ENCODE measurements at places on chromosomes 13 and 19.
A peak's percentile ranks its signal among the peaks of the same experiment; 100 is the strongest.

DNA sequence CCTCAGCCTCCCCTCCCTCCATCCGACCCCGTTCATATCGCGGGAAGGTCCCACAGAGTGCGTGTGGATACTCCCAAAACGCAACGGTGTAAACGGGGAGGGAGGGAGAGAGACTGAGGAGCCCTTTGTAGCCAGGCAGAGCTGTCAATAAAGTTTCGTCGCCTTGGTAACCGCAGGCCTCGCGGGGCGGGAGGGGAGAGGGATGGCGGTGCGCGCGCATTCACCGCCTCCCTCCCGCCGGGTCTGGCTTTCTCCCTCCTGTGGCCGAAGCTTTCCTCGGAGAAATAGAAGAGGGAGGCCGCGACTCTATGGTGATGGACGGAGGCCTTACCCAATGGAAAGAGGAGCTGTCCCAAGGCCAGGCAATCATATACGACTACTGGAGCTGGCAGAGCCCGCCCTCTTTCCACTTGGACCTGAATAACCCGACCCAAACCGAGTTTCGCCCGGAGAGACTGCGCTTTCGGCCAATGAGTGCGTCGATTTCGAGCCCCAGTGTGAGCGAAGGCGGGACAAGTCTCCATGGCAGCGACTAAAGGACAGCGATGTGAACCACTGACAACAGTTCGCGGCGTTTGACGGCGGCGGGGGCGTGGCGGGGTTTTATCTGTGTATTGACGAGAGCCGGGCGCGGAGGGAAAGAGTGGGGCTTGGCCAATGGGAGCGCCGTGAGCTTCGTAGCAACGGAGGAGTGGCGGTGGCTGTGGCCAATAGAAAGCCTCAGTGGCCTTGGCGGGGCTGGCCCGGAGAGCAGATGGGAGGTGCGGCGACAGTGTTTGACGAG is at the start of gene KMT5C:
KMT5C (plus strand) TSS at position 772 of the 784 bp plus-strand sequence. CDS start 2,061 bp downstream, outside the sequence.
- DNase-seq: peak; percentile 100

DNA sequence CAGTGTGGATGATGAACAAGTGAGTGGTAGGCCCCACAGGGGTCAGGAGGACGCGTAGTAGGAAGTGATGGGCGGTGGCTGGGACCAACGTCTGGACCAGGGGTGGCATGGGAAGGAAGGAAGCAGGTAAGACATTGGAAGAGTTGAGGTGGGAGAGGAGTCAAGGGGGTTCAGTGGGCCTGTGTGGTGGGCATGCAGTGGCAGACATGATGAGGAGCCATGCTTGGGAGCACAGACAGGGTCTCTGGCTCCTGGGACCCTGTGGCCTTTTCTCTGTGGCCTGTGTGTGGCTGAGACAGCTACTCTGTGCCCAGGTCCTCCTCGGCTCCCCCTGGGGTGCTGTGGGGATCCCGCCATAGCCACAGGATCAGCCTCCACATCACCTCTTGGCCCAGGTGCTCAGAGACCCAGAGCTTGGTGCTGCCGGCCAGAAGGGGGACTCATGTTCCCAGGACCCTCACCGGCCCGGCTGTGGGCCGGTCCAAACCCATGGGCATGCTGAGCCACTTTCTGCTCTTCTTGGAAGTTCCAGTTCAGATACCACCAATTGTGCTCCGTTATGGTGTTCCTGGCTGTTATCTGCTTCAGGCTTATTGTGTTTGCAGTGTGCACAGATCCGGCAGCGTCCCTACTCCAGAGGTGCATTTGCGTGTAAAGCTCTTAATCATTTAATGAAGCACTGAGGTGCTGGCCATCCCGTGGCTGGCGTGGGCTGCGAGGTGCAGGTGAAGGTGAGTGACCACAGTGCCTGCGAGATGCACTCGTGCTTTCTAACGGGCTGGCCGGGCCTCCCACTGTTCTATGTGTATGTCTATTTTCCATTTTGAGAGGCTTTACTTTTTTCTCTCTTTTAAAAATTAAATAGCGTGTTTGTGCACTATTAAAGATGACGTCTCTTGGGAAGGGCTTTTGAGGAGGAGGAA is 147.9 kb downstream of the TEX29 start:
- DNase-seq: no peak

- DNase-seq: peak; percentile 51
Measured at GRCh38 chr19:14048443-14049153, 13.3 kb downstream of the PALM3 start.

- DNase-seq: no peak
Measured at GRCh38 chr13:51629491-51630287, 45.4 kb downstream of the WDFY2 start.

DNA sequence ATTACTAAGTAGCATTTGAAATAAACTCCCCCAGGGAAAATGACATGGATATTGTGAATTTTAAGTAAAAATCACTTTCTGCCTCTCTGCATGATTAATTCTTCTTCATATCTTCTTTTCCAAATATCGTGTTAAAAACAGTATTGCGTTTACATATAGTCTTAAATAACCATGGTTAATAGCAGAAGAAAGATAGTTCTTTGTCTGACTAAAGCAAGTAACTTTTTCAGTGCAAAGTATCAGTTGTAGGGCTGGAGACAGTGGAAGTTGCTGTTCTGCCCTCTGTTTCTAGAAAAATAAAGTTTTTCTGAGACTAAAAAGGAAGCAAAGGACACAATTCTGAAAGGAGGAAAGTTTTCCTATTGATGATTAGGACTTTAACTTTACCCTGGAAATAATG is 330.2 kb downstream of the NDFIP2 start:
- no peak for DNase-seq

DNA sequence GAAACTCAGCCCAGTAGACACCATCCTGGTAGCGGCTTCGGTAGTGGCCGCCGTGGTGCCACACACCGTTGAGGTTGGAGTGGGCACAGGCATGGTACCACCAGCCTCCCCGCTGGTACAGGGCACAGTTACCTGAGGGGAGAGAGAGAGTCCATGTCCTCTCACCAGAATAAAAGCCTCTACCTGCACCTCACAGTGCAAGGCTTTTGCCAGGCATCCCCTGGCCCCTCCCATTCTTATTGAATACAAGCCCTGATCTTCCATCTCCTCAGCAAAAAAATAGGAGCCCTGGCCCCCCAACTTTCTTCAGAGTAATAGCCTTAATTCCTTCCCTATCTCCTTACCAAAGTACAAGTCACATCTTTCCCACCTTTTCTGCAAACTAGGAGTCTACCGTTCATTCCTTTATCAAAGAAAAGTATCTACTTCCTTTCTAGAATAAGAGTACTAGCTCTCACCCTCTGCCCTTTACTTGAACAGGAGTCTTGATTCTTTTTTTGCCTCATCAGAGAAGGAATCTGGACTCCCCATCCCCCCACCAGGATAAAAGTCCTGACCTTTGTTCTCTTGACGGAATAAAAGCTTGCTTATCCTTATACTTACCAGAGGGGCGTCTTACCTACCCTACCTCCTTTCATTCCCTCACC is 6.7 kb downstream of the SHFL start:
- no peak for DNase-seq

DNA sequence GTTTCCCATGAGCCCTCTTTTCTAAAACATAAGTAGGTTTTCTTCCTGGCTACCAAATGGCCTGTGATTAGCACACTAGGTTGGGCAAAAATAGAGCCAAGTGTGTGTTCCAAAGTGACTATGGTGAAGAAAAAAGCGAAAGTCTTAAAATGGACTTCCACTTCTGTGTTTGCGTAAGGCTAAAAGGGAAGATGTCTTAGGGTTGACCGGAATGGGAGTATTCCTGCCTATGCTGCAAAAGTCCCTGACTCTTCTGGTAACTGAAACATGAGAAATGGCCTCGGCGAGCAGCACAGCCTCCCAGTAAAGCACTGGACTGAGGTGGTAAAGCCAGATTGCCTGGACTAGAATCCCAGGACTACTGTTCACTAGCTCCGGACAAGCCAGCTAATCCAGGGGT is 2.4 kb upstream of the FPR1 start:
- no peak for DNase-seq

- DNase-seq: no peak
Measured at GRCh38 chr13:51935326-51936171, 73.8 kb downstream of the CCDC70 start.

DNA sequence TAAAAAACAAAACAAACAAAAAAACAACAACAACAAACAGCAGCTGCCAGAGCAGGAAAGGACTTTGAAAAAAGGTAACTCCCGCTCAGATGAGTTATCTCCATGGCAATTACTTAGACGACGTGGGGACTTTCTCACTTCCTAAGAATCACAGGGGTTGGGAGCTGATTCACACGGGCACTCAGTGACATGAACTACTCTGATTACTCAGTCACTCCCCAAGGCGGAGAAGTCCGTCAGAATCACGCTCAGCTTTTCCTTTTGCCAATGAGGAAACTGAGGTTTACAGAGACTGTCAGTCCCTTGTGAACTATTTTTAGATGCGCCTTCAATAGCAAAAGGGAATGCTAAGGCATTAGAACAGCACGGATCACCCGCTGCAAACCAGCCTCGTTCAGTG is 32.3 kb upstream of the MATK start:
- DNase-seq: peak; percentile 65

DNA sequence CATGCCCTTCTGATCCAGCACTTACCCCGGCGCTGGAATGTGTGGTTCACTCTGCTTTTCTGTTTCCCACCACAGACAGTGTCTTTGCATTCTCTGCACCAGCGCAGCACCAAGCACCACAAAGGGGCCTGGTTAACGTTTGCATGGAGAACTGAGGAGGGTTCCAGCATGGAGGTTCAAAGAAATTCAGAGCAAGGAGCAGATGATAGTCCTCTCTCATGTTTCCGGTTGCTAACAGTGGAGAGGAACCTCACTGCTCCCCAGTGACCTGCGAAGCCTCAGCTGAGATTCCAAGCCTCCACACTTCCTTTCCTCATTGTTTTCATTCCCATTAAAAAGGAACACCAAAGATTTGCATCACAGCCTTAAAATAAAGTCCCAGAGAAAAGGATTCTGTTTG is 99.7 kb downstream of the STARD13 start:
- no peak for DNase-seq

DNA sequence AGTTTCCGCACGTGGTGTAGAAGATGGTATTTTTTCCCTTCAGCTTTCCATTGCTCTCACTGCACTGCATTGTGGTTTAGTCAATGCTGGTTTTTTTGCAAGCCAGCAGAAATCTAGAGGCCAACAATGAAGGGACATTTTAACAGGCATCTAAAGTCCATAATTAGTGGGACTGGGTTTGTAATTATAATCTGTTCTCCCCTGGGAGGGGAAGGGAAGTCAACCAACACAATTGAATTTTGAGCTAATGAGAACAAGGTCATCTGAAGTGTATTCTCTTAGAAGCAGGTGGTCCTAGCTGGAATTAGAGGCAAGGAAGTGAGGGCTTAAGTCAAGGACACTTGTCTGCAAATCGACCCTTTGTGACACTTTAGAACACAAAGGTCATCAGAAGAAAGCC is 156.4 kb downstream of the MYO16 start:
- DNase-seq: no peak

DNA sequence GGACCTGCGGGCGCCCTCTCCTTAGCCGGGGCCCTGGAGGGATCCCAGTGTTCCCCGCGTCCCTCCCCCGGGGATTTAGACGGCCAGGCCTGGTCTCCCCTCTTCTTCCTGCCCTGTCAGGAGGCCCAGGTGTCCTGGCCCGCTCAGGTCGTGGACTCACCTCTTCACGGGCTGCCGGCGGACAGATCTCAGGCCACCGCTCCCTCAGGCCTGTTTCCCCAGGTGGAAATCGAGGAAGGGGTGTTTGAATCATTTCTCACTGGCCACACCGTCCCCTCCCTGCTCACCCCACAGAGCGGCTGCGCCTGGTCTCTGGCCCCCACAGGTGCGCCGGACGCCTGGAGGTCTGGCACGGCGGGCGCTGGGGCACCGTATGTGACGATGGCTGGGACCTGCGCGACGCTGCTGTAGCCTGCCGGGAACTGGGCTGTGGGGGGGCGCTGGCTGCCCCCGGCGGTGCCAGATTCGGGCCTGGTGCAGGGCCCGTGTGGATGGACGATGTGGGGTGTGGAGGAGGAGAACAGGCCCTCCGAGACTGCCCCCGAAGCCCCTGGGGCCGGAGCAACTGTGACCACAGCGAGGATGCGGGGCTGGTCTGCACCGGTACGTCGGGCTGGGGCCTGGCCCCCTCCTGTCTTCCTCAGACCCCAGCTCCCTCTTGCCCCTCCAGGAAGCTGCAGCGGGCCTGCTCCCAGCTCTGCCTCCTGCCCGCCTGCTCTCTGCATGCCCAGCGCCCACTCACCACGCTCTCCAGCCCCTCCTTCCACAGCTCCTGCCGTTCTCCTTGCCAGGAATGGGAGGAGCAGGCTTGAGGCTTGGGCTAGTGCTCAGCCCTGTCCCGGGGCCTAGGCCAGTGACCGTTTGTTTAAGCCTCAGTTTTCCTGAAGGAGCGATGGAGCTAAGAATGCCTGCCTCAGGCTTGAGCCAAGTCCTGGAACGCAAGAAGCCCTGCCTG is 2.5 kb downstream of the SSC5D start:
- DNase-seq: no peak

- DNase-seq: no peak
Measured at GRCh38 chr19:13128583-13128982, 10.5 kb downstream of the NACC1 start.

- DNase-seq: no peak
Measured at GRCh38 chr13:33259296-33259695, 26.3 kb downstream of the STARD13 start.

GRCh38 chr13:38902551-38902950 is 88.1 kb downstream of the STOML3 start:
- no peak for DNase-seq

- no peak for DNase-seq
Measured at GRCh38 chr19:33712268-33712667, 84.4 kb upstream of the KCTD15 start.

- DNase-seq: no peak
Measured at GRCh38 chr13:92727118-92727517, 499.5 kb upstream of the GPC6 start.

DNA sequence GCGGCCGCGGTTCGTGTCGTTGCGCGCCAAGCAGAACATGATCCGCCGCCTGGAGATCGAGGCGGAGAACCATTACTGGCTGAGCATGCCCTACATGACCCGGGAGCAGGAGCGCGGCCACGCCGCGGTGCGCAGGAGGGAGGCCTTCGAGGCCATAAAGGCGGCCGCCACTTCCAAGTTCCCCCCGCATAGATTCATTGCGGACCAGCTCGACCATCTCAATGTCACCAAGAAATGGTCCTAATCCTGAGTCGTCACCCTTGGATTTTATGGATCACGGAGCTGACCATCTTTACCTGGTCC is 475 bp downstream of the MRPL57 start:
- no peak for DNase-seq

- DNase-seq: no peak
Measured at GRCh38 chr19:13115936-13116281, 631 bp downstream of the TRMT1 start.

Data from T-helper 2 cell treated with Interferon-gamma antibody and Interleukin-4, amounts not matched to agents 5 μg/mL and 100 μg/mL, for 36 hours (primary cell).